CD4-positive, alpha-beta T cell treated with Interleukin-10 for 1 hour (primary cell): ENCODE measurements at places on chromosomes 4 and X.

DNA sequence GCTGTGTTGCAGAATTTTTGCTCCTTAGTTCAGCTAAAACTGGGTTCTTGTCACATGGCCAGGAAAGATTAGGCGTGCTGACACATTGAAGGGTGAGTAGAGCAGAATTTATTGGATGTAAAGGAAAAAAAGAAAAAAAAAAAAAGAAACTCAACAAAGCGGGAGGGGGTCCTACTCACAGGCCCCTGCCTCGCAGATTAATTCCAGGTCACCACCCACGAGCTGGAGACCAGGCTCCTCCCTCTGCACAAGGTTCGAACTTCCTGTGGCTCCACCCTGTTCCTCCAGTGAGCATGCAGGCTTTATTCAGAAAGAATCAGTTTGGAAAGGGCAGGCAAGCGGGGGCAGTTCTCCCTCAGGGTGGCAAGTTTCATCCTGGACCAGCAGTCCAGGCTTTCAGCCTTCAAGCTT lies 17.1 kb downstream of the MGST2 start:
- no peak for DNase-seq

DNA sequence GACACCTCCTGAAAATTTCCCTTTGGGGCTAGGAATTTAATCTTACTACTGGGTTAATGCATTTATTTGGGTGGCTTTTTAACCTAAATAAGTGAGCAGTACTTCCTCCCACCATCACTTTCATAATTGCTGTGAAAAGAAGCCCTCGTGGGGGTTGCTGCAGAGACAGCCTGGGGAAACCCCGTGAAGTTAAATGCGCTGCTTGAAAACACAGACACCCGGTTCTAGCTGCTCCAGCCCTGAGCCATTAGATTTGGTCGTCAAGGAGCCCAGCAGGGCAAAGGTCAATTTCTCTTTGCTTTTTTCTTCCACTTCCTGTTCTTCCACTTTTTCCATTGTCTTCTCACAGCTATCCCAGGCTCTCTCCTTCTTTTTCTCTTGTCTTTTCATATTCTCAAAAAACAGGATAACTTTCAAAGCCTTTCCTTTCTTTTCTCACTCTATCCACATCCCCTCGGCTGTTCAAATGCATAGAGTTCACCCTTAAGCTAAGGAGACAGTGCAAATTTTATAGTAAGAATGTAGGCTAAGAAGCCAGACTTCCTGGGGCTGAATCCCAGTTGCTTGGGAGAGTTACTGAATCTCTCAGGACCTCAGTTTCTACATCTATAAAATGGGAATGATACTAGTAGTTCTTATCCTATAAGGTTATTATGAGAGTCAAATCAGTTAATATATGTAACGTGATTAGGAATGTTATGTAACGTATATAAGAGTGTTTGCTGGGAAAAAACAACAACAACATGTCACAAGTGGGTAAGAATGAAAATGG lies 91.5 kb upstream of the ZNF827 start:
- DNase-seq, result no peak

- no peak for DNase-seq
These were observed 54.3 kb downstream of the ADGRL3 start for GRCh38 chr4:61254406-61254805.

- DNase-seq, result no peak
These were observed 77.6 kb upstream of the RAB40AL start for GRCh38 chrX:102859550-102859871.

GRCh38 chr4:25085671-25086070 lies 54.9 kb upstream of the LGI2 start:
- no peak for DNase-seq

DNA sequence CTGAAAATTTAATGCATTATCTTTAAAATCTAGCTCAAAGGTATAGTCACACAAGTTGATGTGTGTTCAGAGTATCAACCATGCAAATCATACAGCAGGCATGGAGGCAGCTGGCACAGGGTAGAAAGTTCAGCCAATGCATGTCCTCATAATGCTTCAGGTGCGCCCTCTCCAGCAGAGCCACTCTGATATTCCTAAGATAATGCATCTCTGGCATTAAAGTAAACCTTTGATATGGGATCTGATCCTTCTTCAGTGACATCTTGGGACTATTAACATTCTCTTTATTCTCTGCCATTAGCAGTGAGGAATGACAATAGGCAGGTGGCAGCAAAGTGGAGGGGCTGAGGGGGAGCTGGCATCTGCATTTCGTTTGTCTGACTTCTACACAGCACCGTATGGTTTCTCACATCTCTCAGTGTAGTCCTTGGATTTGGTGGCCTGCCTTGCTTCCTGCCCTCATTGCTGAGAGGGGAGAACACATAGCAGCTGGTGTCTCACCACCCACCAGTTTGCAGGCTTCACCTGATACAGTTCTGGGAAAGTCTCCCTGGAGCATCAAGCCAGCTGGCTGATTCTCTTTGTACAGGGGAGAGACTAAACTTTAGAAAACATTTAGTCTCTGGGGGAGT lies 168.7 kb upstream of the TBC1D9 start:
- no peak for DNase-seq

DNA sequence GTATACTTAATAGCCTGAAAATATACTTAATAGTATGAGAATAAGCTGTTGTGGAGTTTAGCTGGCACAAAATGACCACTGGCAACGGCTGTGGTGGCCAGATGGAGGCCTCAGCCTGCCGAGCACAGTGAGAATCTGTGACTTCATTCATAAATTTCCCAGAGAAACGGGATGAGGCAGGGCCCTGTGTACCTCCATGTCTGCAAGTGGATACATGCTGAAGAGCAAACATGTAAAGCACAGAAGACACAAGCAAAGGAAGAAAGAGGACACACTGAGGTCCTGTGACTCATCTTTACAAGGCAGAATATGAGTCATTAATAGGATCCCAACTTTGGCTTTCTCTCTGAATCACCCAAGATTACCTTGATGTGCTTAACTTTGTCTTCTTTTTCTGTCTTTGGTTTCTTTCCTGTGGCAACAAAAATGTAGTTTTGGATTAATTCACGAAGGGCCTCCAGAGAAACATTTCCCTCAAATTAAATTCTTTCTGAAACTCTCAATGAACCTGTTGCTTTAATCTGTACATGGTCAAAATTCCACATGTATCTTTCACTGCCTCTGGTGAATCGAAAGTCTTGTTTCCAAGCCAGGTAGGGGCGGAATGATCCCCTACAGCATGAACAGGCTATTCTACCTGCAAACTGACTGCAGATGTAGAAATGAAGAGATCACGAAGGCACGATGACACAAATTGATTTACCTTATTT lies 56.4 kb downstream of the IRF2 start:
- peak; percentile 49 for DNase-seq

DNA sequence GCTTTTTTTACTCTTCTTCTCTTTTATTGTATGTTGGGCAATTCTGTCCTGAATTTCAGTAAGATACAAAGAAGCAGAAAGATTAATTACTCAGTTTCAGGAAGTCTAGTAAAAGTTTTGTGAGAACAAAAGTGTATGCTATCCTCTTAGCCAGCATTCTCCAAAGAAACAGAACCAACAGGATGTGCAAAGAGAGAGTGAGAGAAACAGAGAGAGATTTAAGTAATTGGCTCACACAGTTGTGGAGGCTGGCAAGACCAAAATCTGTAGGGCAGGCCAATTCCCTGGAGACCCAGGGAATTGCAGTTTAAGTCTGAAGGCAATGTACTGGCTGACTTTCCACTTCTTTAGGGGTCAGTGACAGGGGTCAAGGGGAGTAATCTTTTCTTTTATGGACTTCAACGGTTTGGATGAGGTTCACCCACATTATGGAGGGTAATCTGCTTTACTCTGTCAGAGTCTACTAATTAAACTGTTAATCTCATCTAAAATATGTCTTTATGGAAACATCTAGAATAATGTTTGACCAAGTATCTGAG lies 59.2 kb upstream of the SLC39A8 start:
- DNase-seq, result no peak

DNA sequence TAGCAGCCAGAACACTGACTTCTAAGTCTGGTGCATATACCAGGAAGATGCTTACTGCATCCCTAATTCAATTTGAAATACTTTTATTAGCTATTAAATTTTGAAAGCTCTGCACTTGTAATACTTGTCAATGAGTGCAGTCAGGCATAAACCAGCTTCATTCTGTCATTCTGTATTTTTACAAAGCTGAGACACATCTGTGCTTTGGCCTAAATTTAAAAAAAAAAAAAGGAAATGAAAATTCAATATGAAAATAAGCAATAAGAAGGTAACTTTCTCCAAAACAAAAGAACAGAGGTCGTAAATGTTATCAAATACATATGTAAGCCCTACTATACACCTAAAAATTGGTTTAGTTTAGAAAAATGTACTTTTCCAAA lies 7.0 kb downstream of the SMIM14 start:
- no peak for DNase-seq

DNA sequence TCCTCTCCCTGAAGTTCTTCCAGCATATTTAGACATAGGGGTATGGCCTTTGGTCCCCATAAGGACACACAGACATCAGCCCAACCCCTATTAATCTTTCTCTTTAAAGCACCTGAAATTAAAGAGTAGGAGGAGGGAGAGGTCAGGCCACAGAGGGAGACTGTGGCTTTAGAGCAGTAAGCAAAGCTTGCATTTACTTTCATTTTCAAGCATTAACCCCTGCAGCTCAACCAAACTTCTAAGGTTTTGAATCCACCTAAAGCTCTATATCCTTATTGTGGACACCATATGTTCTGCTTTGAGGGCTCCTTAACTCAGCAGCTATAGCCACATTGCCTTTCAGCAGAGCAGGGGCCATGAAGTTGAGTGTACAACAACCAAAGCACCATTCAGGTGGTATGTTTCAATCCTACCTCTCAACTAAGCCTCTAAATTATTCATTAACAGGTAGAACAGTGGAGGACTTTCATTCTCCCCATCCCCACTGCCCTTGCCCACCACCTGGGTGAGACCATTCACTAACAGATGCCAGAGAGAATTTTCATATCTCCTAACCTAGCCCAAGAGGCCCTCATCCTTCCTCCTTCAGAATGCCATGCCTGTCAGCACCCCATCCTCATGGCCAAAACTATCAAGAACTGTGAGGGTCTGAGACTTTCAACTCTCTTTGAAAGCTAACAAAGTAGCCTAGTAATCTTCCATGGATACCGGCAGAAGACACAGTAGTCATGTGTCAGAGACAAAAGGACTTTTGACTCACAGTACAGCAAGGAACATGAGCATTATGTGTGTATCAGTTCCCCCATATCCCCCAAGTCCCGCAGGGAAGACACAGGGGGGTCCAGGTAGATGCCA lies 20.8 kb downstream of the LIN54 start:
- DNase-seq, result peak; percentile 44

DNA sequence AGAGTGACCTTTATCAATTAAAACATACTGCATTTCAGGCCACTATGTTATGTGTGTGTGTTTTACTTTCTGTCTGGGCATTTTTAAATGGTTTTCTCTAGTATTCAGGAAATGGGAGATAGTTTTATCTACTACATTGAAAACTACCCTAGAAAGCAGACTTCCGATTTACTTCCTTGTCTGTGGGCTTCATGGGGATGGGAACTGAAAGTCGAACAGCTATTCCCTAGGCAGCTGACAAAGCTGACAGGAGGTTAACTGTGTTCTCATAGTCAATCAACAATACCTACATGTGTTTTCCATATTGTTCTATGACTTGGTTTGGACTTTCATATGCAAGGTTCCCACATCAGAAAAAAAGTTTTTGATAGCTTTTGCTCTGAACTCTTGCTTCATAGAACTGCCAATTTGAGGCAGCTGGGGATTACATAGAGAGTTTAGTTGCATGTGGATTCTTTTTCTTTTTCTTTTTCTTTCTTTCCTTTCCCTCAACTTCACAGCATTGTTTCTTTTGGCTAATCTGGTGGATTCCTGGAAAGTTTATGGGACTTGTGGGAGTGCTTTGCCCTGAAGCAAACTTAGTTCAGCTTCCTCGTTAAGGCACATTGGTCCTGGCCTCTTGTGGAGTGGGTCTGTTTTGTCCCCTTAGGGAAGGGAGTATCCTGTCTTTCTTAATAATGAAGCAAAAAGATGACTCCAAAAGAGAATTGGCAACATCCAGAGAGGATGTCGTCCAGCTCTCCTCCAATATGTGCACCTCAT lies 327.1 kb upstream of the GIMD1 start:
- DNase-seq, result no peak

GRCh38 chrX:36414056-36414455 lies 494.5 kb downstream of the CFAP47 start:
- DNase-seq, result no peak

- DNase-seq, result no peak
These were observed 7.3 kb upstream of the SEC24D start for GRCh38 chr4:118843237-118843636.

DNA sequence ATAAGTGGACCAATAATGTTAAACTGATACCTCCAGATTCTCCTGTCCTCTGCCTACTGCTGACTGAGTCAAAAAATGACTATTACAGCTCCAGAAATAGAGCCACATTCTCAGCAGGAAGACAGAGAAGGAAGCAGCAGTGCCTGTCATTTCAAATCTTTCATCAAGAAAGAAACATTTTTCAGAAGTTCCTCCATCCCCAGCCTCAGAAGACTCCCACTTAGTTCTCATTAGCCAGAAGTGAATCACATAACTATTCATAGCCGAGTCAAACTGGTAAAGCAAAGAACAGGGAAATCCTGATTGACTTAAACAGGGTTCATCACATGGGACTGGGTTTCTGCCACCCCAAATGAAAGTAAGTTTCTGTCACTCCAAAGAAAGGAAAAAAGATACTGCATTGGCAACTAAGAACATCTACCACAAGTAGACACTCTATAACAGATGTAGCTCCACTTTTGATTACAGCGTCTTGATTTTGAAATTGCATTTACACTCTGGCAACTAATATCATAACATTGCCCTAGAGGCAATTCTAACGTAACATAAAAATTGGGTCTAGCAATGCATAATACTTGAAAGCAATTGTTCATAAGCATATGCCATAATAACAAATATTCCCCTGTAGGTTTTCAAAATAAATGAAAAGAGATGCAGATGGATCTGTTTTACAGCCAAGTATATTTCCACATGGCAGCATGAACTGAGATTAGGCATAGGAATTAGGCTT lies 599.8 kb downstream of the GALNTL6 start:
- DNase-seq, result no peak

GRCh38 chr4:159142241-159142640 lies 39.4 kb downstream of the RAPGEF2 start:
- DNase-seq, result no peak

GRCh38 chrX:79524642-79525041 lies 157.5 kb upstream of the ITM2A start:
- no peak for DNase-seq

- no peak for DNase-seq
These were observed 115.7 kb upstream of the TEX13C start for GRCh38 chrX:125203737-125204578.

DNA sequence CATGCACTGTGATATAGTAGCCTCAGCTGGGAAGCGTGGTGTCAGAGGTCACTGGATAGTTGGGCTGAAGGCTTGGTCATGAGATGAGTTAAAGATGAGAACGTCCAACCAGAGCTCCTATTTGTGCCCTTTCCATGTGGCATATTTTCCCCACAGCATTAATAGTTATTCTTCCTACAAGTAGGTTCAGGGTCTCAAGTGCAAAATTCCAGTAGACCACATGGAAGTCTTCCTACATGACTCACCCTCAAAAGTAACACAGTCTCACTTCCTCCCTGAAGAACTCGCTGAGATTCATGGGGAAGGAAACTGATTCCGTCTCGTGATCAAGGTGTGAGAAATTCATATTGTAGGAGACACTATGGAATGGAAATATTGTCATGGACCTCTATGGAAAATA lies 1212.5 kb upstream of the PRKX start:
- DNase-seq, result no peak
